ENCODE measurements at places on chromosomes 4 and X. TPM values are rescaled to one million over a fixed set of nuclear protein-coding genes. Genes with fewer than 3 reads are reported as not detected.

- H3K27me3 ChIP-seq = no peaks in the 10 kb centered on the region
- no peaks in the 10 kb centered on the region for H3K36me3 ChIP-seq
- H3K4me3 ChIP-seq = no peak overlapping the region
- no peak for DNase-seq
These were observed 3.8 kb upstream of the ADH1B start for GRCh38 chr4:99324979-99325378.

DNA sequence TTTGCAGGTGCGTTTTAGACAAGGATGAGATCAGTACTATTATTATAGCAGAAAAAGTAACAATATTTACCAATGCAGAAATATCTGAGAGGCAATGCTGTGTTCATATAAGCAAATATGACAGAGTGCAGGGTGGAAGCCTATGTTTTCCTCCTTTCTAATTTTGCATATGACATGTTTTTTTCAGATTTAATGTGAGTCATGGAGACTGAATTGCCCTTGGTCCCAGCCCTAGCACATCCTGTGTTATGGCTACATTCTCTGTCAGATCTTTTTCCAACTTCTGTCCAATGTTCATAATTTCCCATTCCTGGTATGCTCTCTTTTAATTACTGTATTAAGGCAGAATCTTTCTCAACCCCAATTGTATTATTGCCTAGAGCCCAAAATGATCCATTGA lies 165.6 kb downstream of the SLC7A11 start:
- H3K36me3 ChIP-seq = no peaks in the 10 kb centered on the region
- H3K4me1 ChIP-seq = no peaks in the 10 kb centered on the region
- DNase-seq = no peak
- no peaks in the 10 kb centered on the region for H3K27me3 ChIP-seq

- no peaks in the 10 kb centered on the region for H3K27me3 ChIP-seq
- no peaks in the 10 kb centered on the region for H3K4me1 ChIP-seq
- no peak overlapping the region for H3K4me3 ChIP-seq
- no peaks in the 10 kb centered on the region for H3K36me3 ChIP-seq
These were observed 303.9 kb upstream of the PABPC4L start for GRCh38 chr4:134505511-134505910.

DNA sequence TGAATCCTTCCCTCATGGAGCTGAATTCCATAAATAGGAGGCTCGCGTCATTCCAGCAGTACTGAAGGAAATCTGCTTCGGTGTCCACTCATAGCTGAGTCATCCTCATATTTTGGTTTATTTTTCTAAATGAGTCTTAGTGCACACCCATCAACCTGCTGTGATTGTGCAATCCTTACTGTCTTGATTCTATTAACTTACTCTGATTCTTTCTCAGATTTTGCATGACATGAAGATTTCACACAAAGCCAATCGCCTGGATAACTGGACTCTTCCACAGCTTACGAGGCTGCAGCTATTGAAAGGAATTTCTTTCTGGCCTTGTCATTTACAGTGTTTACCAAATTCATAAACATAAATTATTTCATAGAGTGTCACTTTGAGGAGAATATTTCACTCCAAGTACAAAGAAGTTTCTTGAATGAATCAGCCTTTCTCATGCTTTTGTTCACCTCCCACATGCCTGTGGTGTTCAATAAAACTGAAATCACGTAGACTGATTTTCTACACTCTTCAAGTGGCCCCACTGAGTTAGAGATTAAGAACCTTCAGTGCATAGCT lies 207.6 kb upstream of the SLITRK2 start:
- no peaks in the 10 kb centered on the region for H3K36me3 ChIP-seq
- DNase-seq = no peak
- H3K4me3 ChIP-seq = no peak overlapping the region
- H3K4me1 ChIP-seq = no peaks in the 10 kb centered on the region

DNA sequence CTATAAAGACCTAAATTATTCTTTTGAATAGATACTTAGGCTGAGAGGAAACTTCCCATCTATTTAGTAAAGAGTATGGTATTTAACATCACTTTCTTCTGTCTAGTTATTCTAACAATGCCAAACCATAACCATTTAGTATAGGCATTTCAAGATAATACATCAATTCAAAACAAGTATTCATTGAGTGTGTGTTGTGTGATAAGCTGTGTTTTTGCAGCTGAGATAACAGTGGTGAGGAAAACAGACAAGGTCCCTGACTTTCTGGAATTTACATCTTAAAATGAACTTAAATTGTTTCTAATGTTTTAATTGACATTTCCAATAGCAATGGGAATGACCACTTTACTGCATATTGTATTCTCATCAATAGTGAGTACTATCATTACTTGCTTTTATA lies 22.4 kb upstream of the TSPAN5 start:
- no peak for DNase-seq
- H3K36me3 ChIP-seq = no peaks in the 10 kb centered on the region
- H3K4me3 ChIP-seq = no peak overlapping the region
- H3K27me3 ChIP-seq = no peaks in the 10 kb centered on the region
- H3K27ac ChIP-seq = no peak overlapping the region

GRCh38 chrX:28498658-28499057 lies 88.6 kb upstream of the IL1RAPL1 start:
- no peaks in the 10 kb centered on the region for H3K36me3 ChIP-seq
- no peaks in the 10 kb centered on the region for H3K4me1 ChIP-seq
- no peak for DNase-seq
- H3K4me3 ChIP-seq = no peak overlapping the region

GRCh38 chrX:112670977-112671376 lies 8.8 kb downstream of the LHFPL1 start:
- H3K4me3 ChIP-seq = no peak overlapping the region
- H3K27me3 ChIP-seq = no peaks in the 10 kb centered on the region
- H3K4me1 ChIP-seq = no peaks in the 10 kb centered on the region
- no peak for DNase-seq
- H3K36me3 ChIP-seq = no peaks in the 10 kb centered on the region

GRCh38 chr4:24614881-24615280 lies 30.5 kb upstream of the DHX15 start:
- no peaks in the 10 kb centered on the region for H3K36me3 ChIP-seq
- no peak overlapping the region for H3K4me3 ChIP-seq
- no peaks in the 10 kb centered on the region for H3K27me3 ChIP-seq
- no peak overlapping the region for H3K27ac ChIP-seq

DNA sequence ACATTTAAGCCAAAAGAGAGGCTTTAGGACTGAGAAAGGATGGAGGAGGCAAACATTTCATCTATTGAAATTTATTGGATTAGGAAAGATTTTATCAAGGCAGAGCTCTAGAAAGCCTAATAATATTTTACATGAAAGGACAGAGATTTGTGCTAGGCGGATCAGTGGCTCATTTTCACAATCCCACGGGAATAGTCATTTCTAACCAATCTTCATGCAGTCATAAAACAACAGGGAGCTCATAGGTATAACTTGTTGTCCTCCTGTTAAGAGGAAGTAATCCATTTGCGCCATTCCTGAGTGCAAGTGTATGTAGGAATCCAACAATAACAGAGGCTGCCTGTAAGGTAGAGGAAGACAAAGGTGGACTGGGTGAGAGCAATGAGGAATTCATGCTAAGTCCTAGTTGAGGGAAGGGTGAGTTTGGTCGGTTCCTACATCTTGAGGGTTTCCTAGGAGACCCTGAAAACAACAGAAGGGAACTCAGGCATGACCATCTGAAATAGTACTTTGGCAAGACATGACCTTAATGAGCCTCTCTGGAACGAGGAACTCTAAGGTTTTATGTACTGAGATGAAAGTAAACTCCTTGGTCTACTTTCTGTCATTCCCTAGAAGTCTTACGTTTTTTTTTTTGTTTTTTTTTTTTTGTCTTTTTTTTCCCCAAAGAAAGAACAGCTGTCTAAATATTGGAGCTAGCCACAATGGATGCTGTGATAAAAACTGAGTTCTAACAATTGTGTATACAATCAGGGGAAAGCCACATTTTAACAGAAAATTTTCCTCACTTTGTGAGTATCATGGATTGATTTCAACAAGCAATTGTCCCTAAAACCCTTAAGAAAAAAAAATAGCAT lies 89.7 kb downstream of the GEMIN8 start:
- no peak for DNase-seq
- no peaks in the 10 kb centered on the region for H3K27me3 ChIP-seq
- H3K36me3 ChIP-seq = no peaks in the 10 kb centered on the region
- H3K27ac ChIP-seq = no peak overlapping the region
- H3K4me3 ChIP-seq = no peak overlapping the region

DNA sequence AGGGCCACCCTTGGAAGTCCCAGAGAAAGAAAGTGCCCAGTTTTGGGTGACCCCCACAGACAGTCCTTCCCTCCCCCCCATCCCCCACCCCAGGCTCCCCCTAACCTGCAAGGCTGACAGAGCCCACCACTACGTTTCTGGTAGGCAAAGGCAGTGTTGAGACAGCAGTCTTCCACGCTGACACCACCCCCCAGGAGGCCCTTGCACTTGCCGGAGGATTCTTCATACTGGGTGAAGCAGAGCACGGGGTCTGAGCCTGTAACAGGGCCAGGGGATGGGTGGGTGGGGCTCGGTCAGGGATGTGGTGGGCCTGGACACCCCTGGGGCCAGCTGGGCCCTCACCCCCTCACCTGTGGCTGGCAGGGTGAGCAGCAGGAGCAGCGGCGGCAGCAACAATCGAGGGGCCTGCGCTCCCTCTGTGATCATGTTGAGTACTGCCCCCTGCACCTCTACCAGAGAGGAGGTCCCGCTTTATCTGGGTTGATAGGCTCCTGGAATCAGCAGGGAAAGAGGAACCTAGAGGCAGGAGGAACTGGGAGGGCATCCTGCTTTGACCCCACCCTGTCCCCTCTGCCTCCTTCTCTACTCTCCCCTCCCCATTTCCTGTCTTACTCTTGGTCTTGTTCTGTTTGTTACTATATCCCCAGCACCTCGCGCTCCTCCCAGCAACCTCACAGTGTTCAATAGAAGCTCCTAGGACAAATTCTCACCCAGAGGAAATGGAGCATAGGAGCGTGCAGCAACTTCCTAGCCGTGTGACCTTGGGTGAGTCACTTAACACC lies at the start of gene CFP:
CFP (minus strand) TSS at position 512 of the 782 bp plus-strand sequence; CDS start at position 426, 86 bp downstream.
- peak within 1 kb of the TSS; percentile 64 for H3K27ac ChIP-seq
- DNase-seq = no peak
- peaks cover 3% of the 10 kb centered on the region for H3K4me1 ChIP-seq
- H3K4me3 ChIP-seq = peak within 1 kb of the TSS; percentile 61

DNA sequence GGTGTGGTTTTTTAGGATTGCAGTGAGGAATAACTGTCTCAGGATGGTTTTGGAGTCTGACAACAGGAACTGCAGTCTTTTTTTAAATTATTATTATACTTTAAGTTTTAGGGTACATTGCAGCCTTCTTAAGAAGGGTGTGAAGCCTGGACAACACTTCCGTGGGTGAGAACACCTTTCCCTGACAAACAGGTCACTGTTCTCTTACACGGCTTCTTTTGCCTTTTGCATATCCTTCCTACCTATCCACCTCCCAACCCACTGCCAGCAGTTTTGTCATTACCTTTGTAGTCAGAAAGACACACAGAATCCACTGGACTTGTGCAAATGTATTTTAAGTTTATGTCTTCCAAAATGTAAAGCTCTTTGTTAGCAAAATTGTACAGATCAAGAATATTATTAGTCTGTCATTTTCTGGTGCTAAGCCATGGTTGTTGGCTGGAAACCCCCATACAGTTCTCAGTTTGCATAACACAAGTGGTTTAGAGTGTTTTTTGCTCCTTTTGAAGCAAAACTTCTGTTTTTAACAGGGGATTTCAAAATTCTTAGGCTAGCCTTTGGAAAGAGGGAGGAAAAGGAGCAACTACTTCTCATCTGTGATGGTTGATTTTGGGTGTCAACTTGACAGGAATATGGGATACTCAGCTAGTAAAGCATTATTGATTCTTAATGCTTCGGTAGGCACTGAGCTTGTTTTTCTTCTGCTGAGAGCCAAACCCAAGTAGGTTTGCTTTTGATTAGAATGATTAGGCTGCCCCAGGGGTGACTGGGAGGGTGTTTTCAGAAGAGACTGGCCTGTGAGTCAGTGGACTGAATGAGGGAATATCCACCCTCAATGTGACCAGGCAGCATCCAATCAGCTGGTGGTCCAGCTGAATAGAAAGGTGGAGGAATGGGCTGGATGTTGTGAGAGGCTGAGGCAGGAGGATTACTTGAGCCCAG lies 29.4 kb upstream of the KLHL2 start:
- H3K27me3 ChIP-seq = no peaks in the 10 kb centered on the region
- no peak overlapping the region for H3K4me3 ChIP-seq
- DNase-seq = no peak
- H3K36me3 ChIP-seq = no peaks in the 10 kb centered on the region
- H3K4me1 ChIP-seq = no peaks in the 10 kb centered on the region

GRCh38 chr4:32341342-32341741 lies 1621.2 kb downstream of the PCDH7 start:
- H3K36me3 ChIP-seq = no peaks in the 10 kb centered on the region
- no peaks in the 10 kb centered on the region for H3K27me3 ChIP-seq
- no peak overlapping the region for H3K4me3 ChIP-seq
- no peak for DNase-seq
- no peak overlapping the region for H3K27ac ChIP-seq
- H3K4me1 ChIP-seq = no peaks in the 10 kb centered on the region

DNA sequence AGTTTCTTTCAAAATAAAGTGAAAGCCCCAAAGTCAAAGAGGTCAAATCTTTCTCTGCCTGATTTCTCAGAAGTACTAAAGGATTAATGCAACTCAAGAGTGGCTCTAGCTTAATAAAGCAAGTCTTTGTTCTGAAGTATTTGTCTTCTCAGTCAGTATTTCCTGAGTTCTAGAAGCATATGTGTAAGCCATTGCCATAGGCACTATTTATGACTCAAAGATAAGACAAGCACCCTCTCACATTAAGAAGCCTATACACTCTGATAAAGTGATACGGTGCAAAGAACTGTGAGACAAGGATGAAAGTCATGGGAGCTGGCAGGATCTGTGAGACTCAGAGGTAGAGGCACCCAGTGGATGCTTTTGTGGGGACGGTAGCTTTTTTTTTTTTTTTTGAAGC lies 60.9 kb downstream of the AASDH start:
- no peaks in the 10 kb centered on the region for H3K36me3 ChIP-seq
- no peaks in the 10 kb centered on the region for H3K27me3 ChIP-seq

- no peaks in the 10 kb centered on the region for H3K36me3 ChIP-seq
- DNase-seq = no peak
- H3K27ac ChIP-seq = no peak overlapping the region
- H3K4me1 ChIP-seq = no peaks in the 10 kb centered on the region
- no peaks in the 10 kb centered on the region for H3K27me3 ChIP-seq
- no peak overlapping the region for H3K4me3 ChIP-seq
These were observed 396.3 kb upstream of the FSTL5 start for GRCh38 chr4:162560073-162560472.

DNA sequence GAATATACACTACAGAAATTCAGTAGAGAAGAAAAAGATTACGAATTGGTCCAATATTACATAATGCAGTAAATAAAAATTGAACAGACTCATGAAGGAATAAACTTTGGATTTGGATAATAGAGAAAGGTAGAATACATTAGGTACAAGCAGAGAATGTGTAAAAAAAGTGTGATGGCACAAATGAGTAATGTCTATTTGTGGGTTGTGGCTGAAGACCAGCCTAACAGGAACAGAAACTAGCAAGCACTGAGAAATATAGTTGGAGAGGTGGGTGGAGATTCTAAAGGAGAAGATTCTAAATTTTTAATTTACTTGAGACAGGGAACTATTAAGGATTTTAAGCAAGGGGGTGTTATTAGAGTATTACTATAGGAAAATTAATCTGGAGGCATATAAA lies 15.2 kb upstream of the CLOCK start:
- no peak overlapping the region for H3K4me3 ChIP-seq
- H3K27ac ChIP-seq = no peak overlapping the region
- no peaks in the 10 kb centered on the region for H3K4me1 ChIP-seq
- no peak for DNase-seq
- H3K36me3 ChIP-seq = no peaks in the 10 kb centered on the region

The HELT gene
- not detected for polyA plus RNA-seq

The ADH1C gene
- polyA plus RNA-seq = not detected

The CYBB gene
- 0.33 TPM for polyA plus RNA-seq

The RGN gene
- not detected for polyA plus RNA-seq

The IL2 gene
- not detected for polyA plus RNA-seq

The AWAT2 gene
- not detected for polyA plus RNA-seq

The FATE1 gene
- polyA plus RNA-seq = not detected

The RAB40AL gene
- not detected for polyA plus RNA-seq

All from naive thymus-derived CD4-positive, alpha-beta T cell (primary cell).